NCI-H1105 (cell line): ENCODE measurements at places on chromosomes 2 and 18.

- DNase-seq: no peak
These were observed 13.9 kb downstream of the ADAM23 start for GRCh38 chr2:206457188-206457634.

GRCh38 chr2:207813221-207813916 lies 43.7 kb upstream of the FZD5 start:
- DNase-seq: no peak

DNA sequence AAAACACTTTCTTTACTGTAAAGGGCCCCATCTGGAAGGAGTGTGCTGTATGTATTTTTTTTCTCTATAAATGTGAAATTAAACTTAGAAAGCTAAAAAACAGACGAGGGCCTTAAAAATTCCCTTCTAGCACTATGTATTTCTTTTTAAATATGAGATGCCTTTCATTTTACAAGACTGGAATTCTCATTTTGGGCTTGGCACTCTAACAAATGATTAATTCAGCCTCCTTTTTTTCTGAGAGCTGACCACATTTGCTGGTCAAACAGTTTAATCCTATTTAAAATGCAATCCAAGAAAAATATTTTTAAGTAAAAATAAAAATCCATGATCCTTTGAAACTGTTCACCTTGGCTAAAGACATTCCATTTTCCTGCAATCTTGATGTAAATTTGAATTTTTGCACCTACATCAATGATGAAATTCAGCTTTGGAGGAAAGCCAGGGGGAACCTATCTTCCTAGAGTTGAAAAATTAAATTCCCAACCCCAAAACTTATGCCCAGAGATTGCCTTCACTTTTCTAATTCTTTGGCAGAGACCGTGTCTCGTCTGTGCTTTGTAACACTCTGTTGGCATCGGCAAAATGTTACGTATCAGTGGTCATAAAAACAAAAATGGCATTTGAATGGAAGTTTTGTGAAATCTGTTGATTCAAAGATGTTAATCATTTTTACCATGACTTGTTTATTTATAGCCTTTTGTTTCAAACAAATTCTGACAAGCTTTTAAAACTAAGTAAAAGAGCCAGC lies 284.5 kb downstream of the ZNF521 start:
- DNase-seq: no peak

- DNase-seq: peak; percentile 36
These were observed 154.7 kb upstream of the HS6ST1 start for GRCh38 chr2:128473175-128474035.

DNA sequence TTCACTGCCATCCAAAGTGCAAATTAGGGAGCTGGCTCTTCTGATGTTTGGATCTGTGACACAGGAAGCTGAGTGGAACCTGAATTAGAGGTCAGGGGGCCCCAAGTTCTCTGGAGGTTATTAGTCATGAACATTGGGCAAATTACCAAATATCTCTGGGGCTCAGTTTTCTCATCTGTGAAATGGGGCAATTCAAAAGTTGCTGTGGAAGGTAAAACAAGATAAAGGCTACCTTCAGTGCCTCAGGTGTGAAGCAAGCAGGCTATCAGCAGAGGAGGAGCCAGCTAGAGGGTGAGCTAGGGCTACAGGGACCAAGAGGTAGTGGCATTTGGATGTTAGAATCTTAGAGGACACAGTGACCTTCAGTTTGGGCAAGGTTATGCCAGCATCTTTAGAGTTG lies 89.4 kb upstream of the FAM136A start:
- no peak for DNase-seq

- no peak for DNase-seq
These were observed 11.4 kb upstream of the ZAP70 start for GRCh38 chr2:97701851-97702465.

DNA sequence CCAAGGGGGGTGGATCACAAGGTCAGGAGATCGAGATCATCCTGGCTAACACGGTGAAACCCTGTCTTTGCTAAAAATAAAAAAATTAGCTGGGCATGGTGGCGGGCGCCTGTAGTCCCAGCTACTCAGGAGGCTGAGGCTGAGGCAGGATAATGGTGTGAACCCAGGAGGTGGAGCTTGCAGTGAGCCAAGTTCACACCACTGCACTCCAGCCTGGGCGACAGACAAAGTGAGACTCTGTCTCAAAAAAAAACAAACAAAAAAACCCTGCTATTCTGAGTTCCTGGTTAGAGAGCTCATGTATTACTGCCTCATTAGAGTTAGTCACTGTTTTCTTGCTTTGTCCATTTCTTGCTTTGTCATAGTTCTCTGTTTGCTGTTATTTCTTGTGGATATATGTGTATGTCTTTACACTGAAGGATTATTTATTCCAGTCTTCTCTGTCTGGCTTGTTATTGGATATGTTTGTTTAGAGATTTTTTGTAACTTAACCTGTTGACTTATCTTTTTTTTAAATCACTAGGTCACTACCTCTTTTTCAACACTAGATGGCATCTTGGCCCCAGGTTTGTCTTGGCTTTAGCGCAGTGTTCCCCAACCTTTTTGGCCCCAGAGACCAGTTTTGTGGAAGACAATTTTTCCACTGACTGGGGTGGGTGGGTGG lies 17.0 kb downstream of the TTLL4 start:
- no peak for DNase-seq

DNA sequence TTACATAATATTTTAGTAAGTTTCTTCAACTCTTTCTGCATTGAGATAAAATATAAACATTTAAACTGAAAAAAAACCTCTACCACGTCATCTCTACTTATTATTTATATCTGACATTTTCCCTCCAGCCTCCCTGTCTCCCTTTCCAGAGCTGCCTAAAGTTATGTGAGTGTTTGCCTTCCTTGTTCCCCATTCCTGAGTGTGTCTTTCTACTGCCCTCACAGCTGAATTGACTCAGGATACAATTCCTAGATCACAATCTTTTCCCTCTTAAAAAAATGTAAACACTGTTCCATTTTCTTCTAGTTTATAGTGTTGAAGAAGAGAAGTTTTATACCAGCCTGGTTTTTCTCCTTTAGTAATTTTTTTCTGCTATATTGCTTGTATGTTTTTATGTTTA lies 5.3 kb downstream of the TRPM8 start:
- DNase-seq: no peak

DNA sequence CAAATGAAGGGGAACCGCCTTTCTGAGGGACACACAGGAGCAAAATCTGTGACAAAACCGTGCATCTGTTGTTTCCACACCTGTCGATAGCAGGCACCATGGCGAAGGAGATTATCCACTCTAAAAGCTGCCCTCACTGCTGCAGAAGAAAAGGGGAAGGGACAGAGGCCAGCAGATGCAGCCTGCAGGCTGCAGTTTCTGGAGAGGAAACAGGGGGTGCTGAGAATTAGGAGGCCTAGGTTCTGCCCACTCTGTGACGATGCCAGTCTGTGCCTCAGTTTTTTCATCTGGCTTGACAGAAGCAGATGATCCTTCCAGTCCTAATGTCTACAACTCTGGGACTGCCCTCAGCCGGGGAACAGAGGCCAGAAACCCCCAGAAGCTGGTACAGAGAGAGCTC lies 17.7 kb downstream of the PAX8 start:
- no peak for DNase-seq

- DNase-seq: no peak
These were observed 608.4 kb downstream of the TSN start for GRCh38 chr2:122363885-122364284.

GRCh38 chr2:14451312-14451711 lies 181.2 kb upstream of the LRATD1 start:
- DNase-seq: no peak

DNA sequence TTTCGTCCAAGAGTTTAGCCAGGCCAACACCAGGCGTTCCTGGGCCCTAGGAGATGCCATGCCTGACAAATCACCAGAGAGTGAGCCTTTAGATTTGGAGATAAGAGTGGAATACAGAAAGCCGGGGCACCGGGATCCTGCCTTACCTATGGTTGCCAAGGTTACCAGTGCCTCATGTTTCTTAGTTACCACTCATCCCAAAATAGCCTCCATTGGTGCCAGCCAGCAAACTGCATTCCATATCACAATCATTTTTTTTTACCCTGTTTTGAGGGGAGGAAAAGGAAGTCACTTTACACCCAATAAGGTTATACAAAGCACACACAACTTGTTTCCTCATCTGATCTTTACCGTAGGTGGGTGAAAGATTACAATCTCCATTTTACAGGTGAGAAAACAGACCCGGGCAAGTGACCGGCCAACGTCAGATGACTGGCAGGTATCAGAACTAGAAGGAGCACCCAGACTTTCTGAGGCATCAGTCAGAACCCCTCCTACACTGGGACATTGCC lies 48.3 kb upstream of the PDIA6 start:
- DNase-seq: no peak

- DNase-seq: no peak
These were observed 79.5 kb downstream of the INPP4A start for GRCh38 chr2:98524168-98524567.

DNA sequence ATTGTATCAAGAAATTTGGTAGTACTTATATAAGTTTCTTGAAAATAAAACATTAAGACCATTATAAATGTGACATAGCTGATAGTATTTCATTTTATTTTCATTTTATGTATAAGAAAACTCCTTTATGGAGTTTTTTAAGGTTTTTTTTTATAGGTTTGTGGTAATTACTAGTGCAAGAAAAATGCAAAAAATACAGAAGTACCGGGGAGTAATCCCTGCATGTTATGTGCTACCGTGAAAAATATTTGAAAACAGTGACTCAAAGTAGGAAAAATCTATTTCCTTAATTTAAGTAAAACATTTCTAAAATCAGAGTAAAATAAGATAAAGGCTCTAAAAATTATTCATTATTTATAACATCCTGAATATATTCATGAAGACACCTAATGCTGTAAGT lies 21.6 kb downstream of the ZSWIM2 start:
- no peak for DNase-seq

GRCh38 chr2:156864325-156864724 lies 393.2 kb upstream of the GALNT5 start:
- DNase-seq: no peak

DNA sequence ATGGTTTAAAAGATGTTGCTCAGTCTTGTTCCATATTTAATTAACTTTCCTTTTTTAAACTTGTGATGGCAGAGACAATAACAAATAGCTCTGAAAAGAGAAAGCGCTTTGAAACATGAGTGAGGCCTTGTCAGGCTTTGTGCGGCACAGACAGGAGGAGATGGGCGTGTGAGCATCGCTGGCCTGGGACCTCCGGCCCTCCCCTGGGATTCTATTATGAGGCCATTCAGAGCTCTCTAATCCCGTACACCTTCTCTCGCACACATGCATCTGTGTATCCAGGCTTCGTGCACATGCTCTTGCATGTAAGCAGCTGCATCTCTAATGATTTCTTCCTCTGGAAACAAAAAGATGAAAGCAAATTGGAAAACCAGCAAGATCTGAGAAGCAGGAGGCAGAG lies 313.7 kb downstream of the ZNF521 start:
- DNase-seq: no peak

DNA sequence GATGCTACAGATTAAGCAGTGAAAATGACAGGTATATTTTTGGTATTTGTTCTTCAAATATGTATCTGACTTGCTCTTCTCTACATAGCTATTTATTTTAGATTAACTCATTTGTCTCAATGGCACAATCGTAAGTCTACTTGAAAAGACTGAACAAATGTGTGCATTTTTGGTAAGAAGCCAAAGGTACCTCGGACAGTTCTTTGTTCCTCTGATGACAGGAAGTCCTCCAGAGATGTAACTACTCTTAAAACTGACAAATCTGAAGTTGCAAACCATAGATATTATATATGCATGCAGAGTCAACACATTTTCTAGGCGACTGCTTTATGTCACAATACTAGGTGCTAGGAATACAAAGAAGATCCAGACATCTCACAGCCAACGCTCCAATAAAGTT lies 36.7 kb downstream of the NDUFAF7 start:
- DNase-seq: no peak

- DNase-seq: no peak
These were observed 48.8 kb downstream of the FSHR start for GRCh38 chr2:49105506-49105905.

- DNase-seq: no peak
These were observed 83.9 kb downstream of the ITSN2 start for GRCh38 chr2:24276349-24276899.

DNA sequence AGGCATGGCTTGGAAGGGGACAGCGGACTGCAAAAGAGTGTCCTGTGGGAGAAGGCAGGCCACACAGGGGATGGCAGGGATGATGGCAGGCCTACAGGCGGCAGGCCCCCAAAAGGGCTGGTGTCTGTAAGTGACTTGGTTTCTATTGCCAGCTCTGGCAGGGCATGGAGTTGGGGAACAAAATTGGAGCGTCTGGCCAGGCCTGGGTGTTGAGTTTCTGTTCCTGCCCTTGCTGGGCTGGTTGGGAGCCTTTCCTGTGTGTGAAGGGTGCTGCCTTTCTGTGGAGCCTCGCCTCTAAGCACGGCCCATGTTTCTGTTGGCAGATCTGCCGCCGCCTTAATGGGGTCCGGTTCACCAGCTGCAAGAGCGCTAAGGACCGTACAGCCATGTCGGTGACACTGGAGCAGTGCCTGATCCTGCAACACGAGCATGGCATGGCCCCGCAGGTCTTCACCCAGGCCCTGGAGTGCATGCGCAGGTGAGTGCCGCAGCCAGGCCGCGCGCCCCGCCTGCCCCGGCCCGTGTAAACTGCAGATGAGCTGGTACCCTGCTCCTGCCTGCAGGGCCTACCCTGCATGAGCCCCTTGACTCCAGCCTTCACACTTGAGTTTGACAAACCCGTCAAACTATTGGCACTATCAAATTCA lies 31.5 kb downstream of the COA5 start:
- no peak for DNase-seq

DNA sequence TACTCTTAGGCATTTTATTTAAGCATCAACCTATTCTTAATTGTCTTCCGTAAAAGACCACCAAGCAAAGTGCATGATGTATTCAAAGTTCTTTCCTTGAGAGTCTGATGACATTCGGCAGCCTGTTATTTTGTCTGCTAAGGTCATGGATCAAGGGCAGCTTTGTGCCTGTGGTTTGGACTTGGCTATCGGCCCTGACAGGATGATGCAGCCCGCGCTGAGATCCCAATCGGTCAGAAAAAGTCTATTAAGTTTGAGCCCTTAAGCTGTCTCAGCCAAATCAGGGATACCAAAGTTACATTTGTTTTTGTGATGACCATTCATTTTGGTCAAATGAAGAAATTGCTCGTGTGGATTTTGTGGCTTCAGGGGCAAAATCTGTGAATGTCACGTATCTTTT lies 718.9 kb upstream of the FANCL start:
- DNase-seq: no peak

GRCh38 chr2:108414256-108414876 lies 34.6 kb upstream of the GCC2 start:
- DNase-seq: no peak

- no peak for DNase-seq
These were observed 462.3 kb upstream of the MEX3C start for GRCh38 chr18:51659781-51660180.

GRCh38 chr2:78290581-78291214 lies 734.8 kb upstream of the REG3G start:
- DNase-seq: no peak

GRCh38 chr2:54942373-54942772 lies 107.9 kb downstream of the RTN4 start:
- DNase-seq: no peak

DNA sequence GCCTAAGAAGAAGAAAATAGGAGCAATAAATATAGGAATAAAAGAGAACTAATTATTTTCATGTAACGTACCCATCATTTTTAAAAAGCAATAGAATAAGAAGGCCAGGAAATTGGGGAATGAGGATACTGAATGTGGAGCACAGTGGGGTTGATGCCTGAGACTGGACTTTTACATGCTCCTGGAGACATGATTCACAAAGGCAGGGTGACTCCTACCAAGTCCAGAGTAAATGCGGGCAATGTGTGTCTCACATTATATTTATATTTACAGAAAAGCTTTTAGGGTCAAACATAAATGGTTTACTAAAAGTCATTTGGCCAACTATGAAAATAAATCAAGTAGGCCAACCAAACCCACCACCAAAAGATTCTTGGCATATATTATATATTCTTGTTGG lies 87.9 kb upstream of the COL5A2 start:
- DNase-seq: no peak
